ENCODE measurements at places on chromosomes 13 and 19. TPM values are rescaled to one million over a fixed set of nuclear protein-coding genes. Genes with fewer than 3 reads are reported as not detected.
A peak's percentile ranks its signal among the peaks of the same experiment; 100 is the strongest.

- no peak overlapping the region for H3K27ac ChIP-seq
- H3K4me1 ChIP-seq: no peaks in the 10 kb centered on the region
- H3K27me3 ChIP-seq: no peaks in the 10 kb centered on the region
- no peaks in the 10 kb centered on the region for H3K36me3 ChIP-seq
- no peak overlapping the region for H3K4me3 ChIP-seq
- no peak for DNase-seq
Observed at GRCh38 chr13:53357582-53357981, 329.0 kb downstream of the OLFM4 start.

DNA sequence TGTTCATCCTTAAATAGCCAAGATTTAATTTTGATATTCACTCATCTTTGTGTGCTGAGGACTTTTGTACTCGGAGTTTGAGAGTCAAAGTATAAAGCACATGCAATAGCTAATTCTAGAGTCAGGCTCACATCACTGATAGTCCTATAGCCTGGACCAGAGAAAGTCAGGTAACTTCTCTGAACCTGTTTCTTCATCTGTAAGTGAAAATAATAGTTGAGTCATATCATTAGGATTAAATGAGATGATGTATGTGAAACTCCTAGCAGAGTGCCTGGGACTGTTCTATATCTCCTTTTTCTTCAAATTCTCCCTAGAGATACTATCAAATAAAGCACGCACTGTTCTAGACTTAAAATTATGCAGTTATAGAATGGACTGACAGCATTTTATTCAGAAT is 9.0 kb downstream of the CHAMP1 start:
- H3K27me3 ChIP-seq: no peaks in the 10 kb centered on the region

DNA sequence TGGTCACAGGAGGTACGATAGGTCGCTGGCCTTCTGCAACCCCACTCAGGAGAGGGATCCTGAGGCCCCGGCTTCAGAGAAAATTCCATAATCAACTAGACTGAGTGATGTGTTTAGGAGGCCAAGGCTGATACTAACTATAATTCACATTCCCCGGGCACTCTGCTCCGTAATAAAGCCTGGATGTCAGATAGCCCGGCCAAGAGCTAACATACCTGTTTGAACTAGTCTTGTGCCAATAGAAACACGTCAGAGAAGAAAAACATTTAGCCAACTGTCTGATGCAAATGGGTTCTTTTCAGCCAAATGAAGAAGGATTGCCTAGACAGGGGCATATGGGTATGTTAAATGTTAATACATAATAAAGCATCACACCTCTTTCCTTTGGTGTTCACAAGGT is 204.2 kb downstream of the TSHZ3 start:
- DNase-seq: no peak
- H3K27me3 ChIP-seq: no peaks in the 10 kb centered on the region
- no peak overlapping the region for H3K4me3 ChIP-seq
- no peak overlapping the region for H3K27ac ChIP-seq
- H3K4me1 ChIP-seq: no peaks in the 10 kb centered on the region
- no peaks in the 10 kb centered on the region for H3K36me3 ChIP-seq

DNA sequence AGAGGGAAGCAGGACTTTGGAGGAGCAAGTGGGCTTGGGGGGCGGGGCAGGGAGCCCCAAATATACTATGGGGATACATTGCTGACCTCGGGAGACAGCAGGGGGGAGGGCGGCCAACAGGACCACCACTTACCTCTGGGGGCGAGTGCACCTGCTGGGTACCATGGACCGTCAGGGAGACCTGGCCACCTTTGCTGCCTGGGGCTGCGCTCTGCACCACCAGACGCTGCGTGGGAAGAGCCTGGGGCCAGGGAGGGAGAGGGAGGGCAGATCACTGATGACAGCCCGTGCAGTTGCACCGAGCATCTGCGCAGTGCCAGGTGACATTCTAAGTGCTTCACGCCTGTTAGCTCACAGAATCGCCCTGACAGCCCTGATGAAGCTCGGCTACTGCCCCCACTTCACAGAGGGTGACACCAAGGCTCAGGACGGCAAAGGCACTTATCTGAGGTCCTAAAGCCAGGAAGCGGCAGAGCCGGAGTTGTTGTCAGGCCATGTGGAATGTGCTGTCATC is 24.1 kb downstream of the RFX1 start:
- no peak overlapping the region for H3K4me3 ChIP-seq
- H3K27me3 ChIP-seq: no peaks in the 10 kb centered on the region
- H3K27ac ChIP-seq: no peak overlapping the region
- no peak for DNase-seq

DNA sequence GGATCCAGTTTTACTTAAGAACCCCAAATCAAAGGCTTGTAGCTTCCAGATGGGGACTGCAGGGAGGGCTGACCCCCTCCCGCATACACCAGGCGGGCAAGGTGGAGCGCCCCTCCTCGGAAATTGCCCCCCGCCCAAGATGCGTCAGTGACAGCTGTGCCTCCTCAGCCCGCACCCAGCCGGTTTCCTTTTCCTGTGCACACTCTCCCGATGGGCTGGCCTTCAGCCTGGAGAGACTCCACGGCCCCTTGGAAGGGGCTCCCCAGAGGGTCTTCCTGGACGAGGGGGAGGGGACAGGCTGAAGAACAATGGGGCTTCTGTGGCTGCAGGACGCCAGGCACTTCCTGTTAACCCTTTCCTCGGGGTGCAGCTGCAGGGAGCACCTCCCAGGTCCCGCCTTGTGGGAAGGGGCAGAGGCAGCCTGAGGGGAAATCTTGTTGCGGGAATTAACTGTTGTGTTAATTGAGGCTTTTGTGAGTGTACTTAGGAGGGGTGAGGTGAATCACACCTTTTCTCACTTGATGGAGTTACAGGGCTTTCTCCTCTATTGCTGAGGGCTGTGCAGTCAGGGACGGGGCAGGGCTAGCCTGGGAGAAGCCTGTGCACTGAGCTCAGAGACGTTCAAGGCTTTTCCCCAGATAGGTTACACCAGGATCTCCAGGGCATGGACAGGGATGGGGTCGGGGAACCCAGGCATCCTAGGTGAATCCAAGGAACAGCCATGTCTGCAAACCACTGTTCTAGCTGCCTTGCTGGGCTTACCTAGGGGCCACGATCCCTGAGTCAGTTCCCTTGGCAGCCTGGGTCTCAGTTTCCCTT is 14.3 kb downstream of the IER2 start:
- H3K27me3 ChIP-seq: no peaks in the 10 kb centered on the region
- H3K27ac ChIP-seq: peak overlapping the region; percentile 90
- H3K36me3 ChIP-seq: no peaks in the 10 kb centered on the region
- peak overlapping the region; percentile 60 for H3K4me3 ChIP-seq

DNA sequence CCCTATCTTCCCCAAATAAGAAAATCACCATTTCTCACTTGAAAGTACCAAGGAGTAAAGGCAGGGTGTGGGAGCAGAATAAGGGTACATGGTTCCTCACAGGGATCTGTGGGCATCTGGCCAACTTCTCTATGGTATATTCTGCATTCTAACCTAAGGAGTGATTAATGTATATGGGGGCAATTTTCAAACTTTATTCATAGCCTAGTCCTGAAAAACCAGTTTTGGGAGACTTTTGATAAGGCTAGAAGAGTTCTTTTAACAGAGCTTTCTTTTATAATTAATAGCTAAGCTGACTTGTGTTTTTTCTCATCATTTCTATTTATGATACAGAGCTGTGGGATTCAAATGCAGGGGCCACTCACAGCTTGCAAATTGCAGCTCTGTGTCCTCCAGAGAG is 852 bp downstream of the SCEL start:
- H3K4me1 ChIP-seq: no peaks in the 10 kb centered on the region
- DNase-seq: no peak
- H3K27ac ChIP-seq: no peak overlapping the region
- no peaks in the 10 kb centered on the region for H3K27me3 ChIP-seq
- no peaks in the 10 kb centered on the region for H3K36me3 ChIP-seq

DNA sequence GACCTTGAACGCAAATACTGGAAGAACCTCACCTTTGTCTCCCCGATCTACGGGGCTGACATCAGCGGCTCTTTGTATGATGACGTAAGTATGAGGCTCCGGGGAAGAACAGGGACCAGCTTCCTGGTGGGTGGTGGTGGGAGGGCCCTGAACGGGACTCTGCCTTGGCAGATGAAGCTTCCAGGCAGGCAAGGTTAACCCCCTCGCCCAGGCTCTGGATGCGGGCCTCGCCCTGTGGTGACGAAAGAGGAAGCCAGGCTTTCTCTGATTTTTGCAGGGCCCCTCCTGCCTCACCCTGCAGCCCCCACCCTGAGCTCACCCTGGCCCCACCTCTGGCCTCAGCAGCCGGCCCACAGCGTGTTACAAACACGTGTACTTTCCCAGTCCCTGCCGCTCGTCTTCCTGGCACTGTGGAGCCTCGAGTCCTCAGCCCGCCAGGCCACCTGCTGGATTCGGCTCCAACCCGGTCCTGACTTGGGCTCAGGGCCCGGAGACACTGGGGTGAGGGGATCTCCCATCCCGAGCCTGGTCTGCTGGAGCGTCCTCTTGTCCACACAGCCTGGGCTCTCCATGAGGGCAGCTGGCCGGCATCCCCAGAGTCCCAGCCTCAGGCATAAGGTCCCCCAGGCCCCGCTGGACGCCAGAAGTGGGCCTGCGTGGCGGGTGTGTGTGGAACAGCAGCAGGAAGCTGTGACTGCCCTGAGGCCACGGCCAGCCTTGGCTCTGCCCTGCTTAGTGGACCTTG is 72.4 kb downstream of the KDM4B start:
- no peak for DNase-seq
- no peaks in the 10 kb centered on the region for H3K27me3 ChIP-seq
- peaks cover 42% of the 10 kb centered on the region for H3K36me3 ChIP-seq
- H3K27ac ChIP-seq: no peak overlapping the region

GRCh38 chr19:29285878-29286277 is 72.9 kb upstream of the UQCRFS1 start:
- H3K27ac ChIP-seq: no peak overlapping the region
- DNase-seq: no peak
- no peaks in the 10 kb centered on the region for H3K4me1 ChIP-seq
- no peak overlapping the region for H3K4me3 ChIP-seq
- no peaks in the 10 kb centered on the region for H3K27me3 ChIP-seq

DNA sequence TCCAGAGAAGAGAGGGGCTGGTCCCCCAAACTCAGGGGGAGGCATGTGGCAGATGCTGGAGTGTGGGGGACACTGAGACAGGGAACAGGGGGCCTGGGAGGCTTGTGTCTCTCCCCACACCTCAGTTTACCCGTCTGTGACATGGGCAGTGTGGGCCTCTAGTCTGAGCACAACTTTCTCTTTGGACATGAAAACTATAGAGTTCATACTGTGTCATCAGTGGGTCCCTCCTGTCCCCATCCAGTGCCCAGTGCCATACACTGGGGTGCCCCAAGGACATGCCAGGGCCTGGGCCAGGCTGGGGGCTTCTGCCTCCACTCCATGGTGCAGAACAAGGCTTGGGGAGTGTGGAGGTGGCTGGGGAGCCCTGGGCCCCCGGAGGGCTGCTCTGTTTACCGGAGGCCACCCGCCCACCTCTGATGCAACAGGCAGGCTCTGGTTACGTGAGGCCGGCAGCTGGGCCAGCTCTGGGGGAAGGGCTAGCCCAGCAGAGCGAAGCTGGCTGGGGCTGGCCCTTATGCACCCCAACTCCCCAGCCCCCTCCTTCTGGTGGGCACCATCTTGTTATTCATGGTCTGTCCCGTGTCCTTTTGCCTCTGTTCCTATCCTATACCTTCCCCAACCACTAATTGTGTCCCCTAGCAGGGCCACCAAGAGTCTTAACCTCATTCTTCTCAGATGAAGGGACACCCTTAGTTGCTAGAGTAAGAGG is 1.9 kb upstream of the MEF2B start:
- no peak overlapping the region for H3K27ac ChIP-seq
- H3K36me3 ChIP-seq: no peaks in the 10 kb centered on the region
- no peak for DNase-seq
- H3K4me3 ChIP-seq: no peak overlapping the region
- H3K27me3 ChIP-seq: no peaks in the 10 kb centered on the region
- H3K4me1 ChIP-seq: no peaks in the 10 kb centered on the region

- no peak overlapping the region for H3K4me3 ChIP-seq
- H3K36me3 ChIP-seq: no peaks in the 10 kb centered on the region
- H3K27me3 ChIP-seq: no peaks in the 10 kb centered on the region
- no peak for DNase-seq
- H3K27ac ChIP-seq: no peak overlapping the region
Observed at GRCh38 chr13:99811067-99811700, 160.4 kb downstream of the ZIC5 start.

GRCh38 chr13:80979035-80979641 is 638.2 kb upstream of the SPRY2 start:
- no peak overlapping the region for H3K4me3 ChIP-seq
- no peaks in the 10 kb centered on the region for H3K36me3 ChIP-seq
- no peaks in the 10 kb centered on the region for H3K27me3 ChIP-seq
- H3K27ac ChIP-seq: no peak overlapping the region
- H3K4me1 ChIP-seq: no peaks in the 10 kb centered on the region

DNA sequence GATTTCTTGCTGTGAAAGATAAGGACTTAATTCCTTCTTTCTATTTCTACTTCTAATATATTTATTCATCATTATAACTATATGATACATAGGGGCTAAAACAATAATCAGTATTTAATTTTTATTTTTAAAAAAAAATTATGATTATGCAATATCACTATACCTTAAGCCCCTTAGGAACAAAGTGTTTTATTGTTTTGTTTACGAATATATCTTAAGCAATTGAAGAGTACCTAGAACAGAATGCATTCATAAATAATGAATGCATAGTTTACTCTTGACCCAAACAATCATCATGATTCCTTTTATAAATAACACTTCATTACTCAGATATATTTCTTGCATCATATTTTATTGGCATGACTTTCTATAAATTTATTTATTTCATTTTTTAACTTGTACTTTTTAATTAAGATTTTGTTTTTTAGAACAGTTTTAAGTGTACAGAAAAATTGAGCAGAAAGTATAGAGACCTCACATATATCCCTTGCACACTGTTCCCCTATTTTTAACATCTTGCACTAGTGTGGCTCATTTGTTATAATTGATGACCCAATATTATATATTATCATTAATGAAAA is 339.9 kb upstream of the SPRY2 start:
- no peak overlapping the region for H3K27ac ChIP-seq
- DNase-seq: no peak
- H3K4me3 ChIP-seq: no peak overlapping the region
- no peaks in the 10 kb centered on the region for H3K36me3 ChIP-seq
- H3K4me1 ChIP-seq: no peaks in the 10 kb centered on the region

DNA sequence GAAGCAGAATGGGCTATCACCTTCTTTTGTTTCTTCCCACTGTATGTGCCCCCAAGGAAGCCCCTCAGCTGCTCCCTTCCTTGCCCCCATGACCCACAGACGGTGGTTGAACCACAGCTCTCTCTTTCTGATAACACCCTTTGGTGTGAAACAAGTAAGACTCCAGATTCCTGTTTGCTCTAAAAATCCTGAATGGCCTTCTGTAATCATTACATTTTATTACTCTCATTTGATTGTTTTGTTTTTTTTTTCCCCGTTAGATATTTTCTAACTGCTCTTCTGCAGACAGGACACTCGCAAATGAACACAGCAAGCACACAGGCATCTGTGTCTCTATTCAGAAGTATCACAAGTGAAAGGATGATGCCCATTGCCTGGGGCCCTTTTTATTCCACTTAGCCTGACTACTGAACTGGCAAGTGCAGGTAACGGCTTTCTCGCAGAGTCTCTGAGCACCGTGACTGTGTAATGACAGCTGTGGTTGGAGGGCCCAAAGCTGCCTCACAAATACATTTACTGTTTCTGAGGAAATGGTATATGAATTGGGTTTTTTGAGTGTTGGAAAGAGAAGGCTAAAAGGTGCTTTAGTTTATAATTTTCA is 59.3 kb downstream of the OXGR1 start:
- H3K27me3 ChIP-seq: no peaks in the 10 kb centered on the region
- H3K4me1 ChIP-seq: no peaks in the 10 kb centered on the region
- DNase-seq: no peak
- no peak overlapping the region for H3K4me3 ChIP-seq
- no peaks in the 10 kb centered on the region for H3K36me3 ChIP-seq
- no peak overlapping the region for H3K27ac ChIP-seq

KIR2DL3 gene
- 0.27 TPM for total RNA-seq

ZNF610 gene
- total RNA-seq: 0.93 TPM

TMEM238 gene
- 15.7 TPM for total RNA-seq

DPF1 gene
- not detected for total RNA-seq

LILRA1 gene
- not detected for total RNA-seq
